ENCODE measurements at places on chromosomes 11 and 22.
A peak's percentile ranks its signal among the peaks of the same experiment; 100 is the strongest.

GRCh38 chr11:68954836-68955606, 25.8 kb downstream of the MRGPRD start:
- no peak for DNase-seq

- no peak for DNase-seq
These were observed 3.3 kb downstream of the BLID start for GRCh38 chr11:122112470-122113365.

GRCh38 chr22:27237080-27237741, 564.3 kb downstream of the MN1 start:
- DNase-seq = no peak

DNA sequence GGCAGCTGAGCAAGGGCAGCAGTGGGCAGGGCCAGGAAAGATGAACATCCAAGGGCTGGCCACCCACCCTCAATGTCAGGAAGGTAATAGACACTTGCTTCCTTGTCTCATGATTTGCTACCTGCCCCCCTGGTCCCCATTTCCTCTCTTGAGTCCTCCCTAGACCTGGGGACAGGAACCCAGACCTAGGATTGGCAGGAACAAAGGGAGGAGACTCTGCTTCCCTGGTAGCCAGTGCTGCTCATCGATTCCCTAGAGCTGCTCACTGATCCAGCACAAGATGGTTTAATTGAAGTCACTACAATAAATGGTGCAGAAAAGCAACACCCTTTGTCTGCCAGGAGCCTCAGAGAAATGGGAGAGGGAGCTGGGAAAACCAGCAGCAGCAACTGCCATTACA, 67.8 kb upstream of the CHST1 start:
- DNase-seq = peak; percentile 66

DNA sequence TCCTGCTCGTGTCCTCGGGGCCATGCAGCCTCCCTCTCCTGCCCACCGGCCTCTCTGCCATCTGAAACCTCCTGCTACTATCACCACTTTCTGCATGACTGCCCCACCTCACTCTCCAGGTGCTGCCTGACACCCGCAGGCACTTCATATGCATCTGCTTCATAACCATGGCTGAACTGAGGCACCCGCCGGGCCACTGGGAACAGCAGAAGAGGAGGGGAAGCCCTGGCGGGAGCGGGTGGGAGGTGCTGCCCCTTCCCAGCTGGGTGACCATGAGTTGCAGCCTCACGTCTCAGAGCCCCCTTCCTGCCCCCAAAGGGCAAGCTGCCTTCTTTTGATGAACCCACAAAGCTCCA, 21.7 kb upstream of the PICK1 start:
- no peak for DNase-seq

GRCh38 chr11:65415499-65416340, 6.9 kb upstream of the NEAT1 start:
- peak; percentile 36 for DNase-seq

GRCh38 chr11:47176328-47177228, at the start of gene ARFGAP2:
Gene ARFGAP2 (minus strand): TSS chr11:47176879. CDS start chr11:47176853, 26 bp downstream.
- peak; percentile 97 for DNase-seq
